ENCODE measurements at places on chromosomes 12 and 14. TPM values are rescaled to one million over a fixed set of nuclear protein-coding genes. Genes with fewer than 3 reads are reported as not detected.

ADAMTS20 gene
- polyA plus RNA-seq = 1.2 TPM

CBLN3 gene
- polyA plus RNA-seq = 3.7 TPM

ZBTB42 gene
- polyA plus RNA-seq = 3.1 TPM

DNAI7 gene
- polyA plus RNA-seq = 7.9 TPM

GLT1D1 gene
- polyA plus RNA-seq = 2.1 TPM

CLEC2D gene
- 30.5 TPM for polyA plus RNA-seq

AP5M1 gene
- polyA plus RNA-seq = 65.8 TPM

REP15 gene
- 2.7 TPM for polyA plus RNA-seq

CD163 gene
- polyA plus RNA-seq = 9.5 TPM

CD69 gene
- 1.3 TPM for polyA plus RNA-seq

SELPLG gene
- polyA plus RNA-seq = 1.3 TPM

NTS gene
- 4.1 TPM for polyA plus RNA-seq

SLCO1B1 gene
- not detected for polyA plus RNA-seq

SMCO2 gene
- 0.60 TPM for polyA plus RNA-seq

NEUROD4 gene
- polyA plus RNA-seq = not detected

RBMS2 gene
- 36.7 TPM for polyA plus RNA-seq

ZFHX2 gene
- polyA plus RNA-seq = 9.6 TPM

LYSET gene
- polyA plus RNA-seq = 38.4 TPM

IL31 gene
- polyA plus RNA-seq = not detected

MIA2 gene
- 84.3 TPM for polyA plus RNA-seq

AGAP2 gene
- polyA plus RNA-seq = 1.2 TPM

ACRBP gene
- polyA plus RNA-seq = 6.0 TPM

SLC5A8 gene
- 33.1 TPM for polyA plus RNA-seq

NOVA1 gene
- polyA plus RNA-seq = 34.0 TPM

IFNG-AS1 gene
- polyA plus RNA-seq = 0.28 TPM

MDGA2 gene
- polyA plus RNA-seq = 2.1 TPM

JPH4 gene
- 8.9 TPM for polyA plus RNA-seq

METTL3 gene
- 118 TPM for polyA plus RNA-seq

PPFIA2 gene
- polyA plus RNA-seq = 5.0 TPM

TMEM119 gene
- 15.0 TPM for polyA plus RNA-seq

TRPV4 gene
- polyA plus RNA-seq = 16.5 TPM

RNF212B gene
- polyA plus RNA-seq = 2.3 TPM

LAG3 gene
- 1.9 TPM for polyA plus RNA-seq

GUCY2C gene
- polyA plus RNA-seq = 1.1 TPM

PHETA1 gene
- 10.0 TPM for polyA plus RNA-seq

LRP1-AS gene
- not detected for polyA plus RNA-seq

All from left kidney (tissue), 8 donors.